ENCODE measurements at places on chromosomes 6 and 20. TPM values are rescaled to one million over a fixed set of nuclear protein-coding genes. Genes with fewer than 3 reads are reported as not detected.

- no peak for DNase-seq
Observed at GRCh38 chr20:50283922-50284810, 93.5 kb downstream of the CEBPB start.

- DNase-seq, result no peak
Observed at GRCh38 chr6:11730641-11731040, 48.0 kb downstream of the ADTRP start.

DNA sequence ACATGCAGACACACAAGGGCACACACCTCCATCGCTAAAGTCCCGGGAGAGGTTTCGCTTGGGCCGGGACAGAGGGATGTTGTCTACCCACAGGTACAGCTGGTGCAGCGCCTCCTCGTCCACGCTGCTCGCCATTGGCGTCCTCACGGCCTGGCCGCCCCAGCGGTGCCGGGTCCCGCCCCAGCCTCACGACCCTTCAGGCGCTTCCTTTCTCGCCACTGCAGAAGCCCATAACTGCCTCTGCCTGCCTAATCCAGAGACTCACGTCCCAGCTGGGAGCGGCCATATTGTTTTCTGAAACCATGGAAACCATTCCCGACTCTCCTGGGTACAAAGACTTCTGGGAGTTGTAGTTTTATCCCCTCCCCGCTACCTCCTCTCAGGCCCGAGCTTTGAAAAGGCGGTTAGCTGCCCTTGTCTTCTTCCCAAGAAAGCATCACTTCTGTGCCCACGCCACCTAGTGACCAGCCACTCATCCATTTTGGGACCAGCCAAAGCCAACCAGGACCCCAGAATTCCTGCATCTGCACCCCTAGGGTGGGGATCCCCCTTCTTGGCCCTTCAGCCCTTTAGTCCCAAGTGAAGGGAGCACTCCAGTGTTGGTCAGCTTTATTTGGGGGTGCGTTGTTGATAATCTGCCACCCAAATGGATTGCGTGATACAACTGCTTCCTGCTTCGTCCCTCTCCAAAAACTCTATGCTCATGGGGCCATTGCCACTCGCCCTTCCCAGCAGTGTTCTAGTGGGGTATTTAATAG is at the start of gene SPEF1:
TSS of gene SPEF1 (minus strand) at position 296 of the 758 bp plus-strand sequence. CDS start at position 135, 161 bp downstream.
- peak; percentile 69 for DNase-seq

DNA sequence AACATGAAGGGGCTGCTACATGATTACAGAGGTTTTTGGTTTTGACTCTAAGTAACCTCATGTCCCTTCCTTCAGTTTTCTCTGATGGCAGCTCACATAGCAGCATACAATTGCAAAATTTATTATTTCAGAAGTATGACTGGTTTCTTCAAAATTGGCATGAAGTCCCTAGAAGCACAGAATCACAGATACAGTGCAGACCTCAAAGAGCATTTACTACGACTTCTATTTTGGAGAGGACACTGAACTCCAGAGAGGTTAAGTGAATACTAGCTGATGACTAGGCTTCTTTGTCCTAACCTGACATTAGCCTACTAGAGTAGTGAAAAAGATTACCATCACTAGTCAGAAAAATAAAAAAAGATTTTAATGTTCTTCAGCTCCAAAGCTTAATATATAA is 664.3 kb downstream of the RFPL4B start:
- DNase-seq, result no peak

GRCh38 chr6:166921570-166921969 is 34.8 kb downstream of the RNASET2 start:
- no peak for DNase-seq

DNA sequence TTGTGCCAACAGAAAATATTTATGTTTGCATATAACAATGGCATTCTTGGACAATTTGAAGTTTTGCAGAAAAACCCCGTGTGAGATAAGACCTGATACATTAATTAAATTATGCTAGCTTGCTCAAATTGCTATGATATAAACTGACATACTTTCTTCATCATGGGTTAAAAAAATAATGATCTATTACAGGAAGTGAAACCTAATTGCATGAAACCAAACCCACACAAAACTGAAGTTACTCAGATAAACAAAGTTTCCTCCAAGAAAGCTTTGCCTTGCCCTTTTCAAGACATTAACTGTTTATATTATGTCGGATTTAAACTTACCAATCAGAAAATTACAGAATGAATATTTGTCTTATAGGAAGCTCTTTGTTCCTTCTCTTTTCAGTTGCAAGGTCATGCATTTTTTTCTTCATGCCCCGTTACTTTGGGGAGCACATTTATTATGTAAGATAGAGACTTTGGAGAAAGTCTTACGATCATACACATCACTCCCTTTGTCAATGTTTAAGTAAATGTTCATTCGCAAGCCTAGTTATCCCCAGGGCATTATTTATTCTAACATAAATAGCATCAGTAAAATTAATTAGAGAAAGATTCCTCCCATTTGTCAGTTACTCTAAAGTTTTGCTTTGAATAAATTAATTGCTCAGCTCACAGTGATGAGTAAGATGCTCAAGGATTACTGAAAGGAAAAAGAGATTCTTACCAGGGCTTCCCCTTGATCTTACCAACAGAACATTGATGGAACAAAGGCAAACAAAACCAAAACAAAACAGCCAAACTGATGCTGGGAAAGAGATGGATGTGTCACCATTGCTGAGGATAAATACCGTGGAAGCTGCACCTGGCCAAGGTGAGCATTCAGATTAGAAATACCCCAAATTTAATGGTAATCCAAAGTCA is 14.8 kb upstream of the TMEM244 start:
- DNase-seq, result no peak

GRCh38 chr20:24937579-24937978 is 11.5 kb upstream of the CST7 start:
- DNase-seq, result no peak

- DNase-seq, result no peak
Observed at GRCh38 chr6:44353336-44353735, 10.9 kb downstream of the SPATS1 start.

GRCh38 chr20:34528921-34529297 is 12.7 kb downstream of the DYNLRB1 start:
- DNase-seq, result no peak

DNA sequence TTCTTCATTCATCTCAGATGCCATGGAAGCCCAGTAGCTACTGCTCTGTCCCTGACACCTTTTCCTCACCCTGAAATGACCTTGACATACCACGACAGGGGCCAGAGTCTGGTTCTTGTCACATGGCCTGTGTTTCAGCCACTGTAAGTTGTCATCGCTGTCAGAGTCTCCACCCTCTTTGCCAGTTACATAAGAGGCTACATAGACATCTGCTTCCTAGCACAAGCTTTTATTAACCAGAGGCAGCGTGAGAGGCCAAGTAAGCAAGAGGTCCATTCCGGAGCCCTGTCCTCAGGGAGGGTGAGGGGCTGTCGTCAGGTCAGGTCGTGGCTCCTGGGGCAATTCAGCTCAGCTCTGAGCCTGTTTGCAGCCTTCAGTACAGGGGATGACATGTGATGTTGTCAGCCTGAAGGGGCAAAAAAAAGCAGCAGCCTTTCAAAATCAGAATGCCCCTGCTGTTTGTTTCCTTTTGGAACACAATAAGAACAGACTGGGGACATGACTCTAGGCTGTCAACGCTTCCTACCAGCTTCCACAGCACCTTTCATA is 146.3 kb downstream of the MTFR2 start:
- DNase-seq, result no peak

GRCh38 chr20:23602241-23602640 is 3.5 kb downstream of the CST9 start:
- no peak for DNase-seq

DNA sequence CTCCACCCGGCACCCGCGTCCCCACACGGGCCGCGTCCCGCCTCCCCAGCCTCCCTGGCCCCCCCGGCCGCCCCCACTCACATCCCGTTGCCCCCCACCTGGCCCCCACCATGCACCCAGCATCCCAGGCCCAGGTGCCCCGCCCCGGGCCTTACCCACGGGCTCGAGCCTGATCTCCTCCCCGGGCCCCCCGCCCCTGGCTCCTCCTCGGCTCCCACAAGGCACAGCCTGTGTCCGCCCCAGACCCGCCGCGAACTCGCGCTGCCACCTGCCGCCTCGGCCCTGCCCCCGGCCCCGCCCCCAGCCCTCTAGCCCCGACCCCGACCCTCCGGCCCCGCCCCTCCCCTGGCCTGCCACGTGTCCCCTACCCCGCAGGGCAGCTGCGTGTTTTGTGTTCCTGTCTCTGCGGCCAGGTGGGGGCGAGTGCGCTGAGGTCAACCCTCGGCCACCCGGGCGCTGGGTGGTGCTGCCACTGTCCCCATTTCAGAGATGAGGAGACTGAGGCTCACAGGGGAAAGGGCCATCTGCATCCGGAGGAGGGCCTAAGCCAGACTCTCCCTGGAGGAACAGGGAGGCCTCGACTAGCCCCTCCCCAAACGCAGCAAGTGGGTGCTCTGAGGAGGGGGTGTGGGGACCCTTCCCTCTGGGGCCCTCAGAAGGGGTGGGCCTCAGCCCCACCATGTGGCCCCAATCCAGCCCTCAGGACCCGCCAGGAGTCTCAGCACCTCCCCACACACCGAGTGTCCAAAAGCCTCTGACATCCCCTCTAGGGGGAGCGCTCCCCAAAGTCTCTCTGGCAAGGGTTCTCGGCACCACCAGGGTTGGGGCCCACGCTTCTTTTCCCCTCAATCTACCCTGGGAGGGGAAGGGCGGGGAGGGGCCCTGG is 99.8 kb downstream of the TAF4 start:
- no peak for DNase-seq

DNA sequence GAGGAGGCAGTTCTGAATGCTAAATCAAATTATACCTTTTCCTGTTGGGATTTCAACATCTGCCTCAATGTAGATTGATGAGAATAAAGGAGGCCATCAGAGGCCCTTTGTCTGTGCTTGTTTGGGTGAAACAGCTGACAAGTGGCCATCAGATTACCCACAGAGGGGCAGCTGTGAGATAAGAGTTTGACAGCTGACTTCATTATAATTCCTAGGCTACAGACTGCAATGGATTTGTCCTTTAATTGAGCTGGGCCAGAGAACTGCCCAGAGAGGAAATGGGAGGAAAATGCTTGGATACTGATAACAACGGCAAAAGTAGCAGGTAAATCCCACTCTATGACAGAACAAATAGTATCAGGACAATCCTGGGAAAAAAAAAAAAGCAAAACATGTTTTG is 649.4 kb downstream of the HDGFL1 start:
- DNase-seq, result no peak

DNA sequence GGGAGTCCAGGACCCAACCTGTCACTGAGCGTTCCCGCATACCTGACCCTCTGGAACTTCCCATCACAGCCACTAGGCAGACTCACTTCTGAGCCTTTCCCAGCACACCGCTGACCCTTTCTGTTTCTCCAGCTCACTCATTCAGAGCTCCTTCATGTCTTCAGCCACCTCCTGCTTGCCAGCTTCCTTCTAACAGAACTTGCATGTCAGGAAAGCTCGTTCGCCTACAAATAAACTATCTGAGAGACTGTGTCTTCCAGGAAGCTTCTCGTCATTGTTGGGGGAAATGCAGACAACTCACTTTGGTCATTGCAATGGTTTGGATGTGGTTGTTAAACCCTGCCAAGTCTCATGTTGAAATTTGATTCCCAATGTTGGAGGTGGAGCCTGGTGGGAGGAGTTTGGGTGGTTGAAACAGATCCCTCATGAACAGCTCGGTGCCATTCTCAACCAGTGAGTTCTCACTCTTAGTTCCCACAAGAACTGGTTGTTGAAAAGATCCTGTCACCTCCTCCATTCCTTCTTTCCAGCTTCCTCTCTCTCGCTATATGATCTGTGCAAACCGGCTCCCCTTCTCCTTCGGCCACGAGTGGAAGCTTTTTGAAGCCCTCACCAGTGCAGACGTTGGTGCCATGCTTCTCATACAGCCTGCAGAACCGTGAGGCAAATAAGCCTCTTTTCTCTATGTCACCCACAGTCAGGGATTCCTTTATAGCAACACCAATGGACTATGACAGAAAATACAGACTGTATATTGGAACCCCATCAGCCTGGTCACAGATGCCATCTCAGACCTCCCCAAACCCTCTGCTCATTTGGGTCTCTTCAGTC is 1.4 kb upstream of the MUC21 start:
- DNase-seq, result no peak

DNA sequence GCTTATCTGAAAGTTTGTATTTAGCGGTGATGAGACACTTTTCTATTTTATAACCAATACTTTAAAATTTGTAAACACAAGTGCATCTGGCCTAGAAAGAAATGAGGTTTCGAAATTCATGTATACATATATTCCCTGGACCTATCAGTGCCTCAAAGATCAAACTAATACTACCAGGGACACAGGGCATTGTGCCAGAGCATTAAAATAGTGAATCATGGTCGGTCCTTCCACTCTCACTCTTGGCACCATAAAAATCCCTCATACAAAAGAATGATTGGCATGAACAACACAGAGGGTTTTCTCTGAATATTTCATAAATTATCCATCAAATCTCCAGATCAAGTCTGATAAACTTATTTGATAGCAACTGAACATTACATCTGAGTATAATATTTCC is 62.0 kb downstream of the MMUT start:
- no peak for DNase-seq

DNA sequence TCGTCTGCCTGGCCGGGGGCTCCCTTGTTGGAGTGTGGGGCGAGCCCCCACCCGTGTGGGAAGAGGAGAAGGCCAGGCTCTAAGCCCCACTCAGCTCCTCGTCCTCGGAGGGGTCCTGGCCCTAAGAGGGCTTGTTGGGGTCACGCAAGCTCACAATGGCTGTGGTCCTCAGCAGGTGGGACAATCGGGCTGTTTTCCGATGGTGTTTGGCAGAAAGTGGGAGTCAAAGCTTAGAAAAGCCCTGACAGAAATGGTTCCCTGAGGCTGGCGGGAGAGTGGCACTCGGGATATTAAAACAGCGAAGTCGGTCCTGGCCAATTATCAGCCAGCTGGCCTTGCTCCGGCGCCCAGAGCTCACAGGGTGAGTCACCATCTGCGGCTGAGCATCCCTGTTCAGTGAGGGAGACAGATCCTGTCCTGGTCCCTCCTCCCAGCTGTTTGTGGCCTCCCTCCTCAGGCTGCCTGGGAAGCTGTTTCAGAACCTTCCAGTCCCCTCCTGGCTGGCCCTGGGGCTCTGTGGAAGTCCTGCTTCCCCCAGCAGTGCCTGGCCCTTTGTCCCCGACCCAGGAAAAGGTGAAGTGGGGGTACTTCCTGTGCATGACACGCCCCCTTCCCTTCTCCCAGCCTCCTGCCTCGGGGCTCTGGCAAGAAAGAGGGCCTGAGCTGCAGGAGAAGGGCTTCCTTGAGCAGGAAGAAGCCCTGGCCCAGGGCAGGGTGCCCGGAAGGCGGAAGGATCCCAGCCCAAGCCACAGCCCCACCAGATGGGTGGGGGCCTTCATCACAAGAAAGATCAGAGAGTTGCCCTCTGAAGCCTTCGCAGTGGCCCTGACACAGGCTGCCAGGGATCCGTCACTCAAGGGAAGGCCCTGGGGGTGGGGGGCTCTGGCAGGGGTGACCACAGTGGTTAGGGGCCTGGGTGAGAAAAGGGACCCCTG is 53.6 kb upstream of the BHLHE23 start:
- peak; percentile 35 for DNase-seq

CTSA gene
- total RNA-seq, result 82.1 TPM

MROH8 gene
- 1.6 TPM for total RNA-seq

OR2H1 gene
- total RNA-seq, result not detected

ECT2L gene
- total RNA-seq, result not detected

SCGN gene
- total RNA-seq, result not detected

SLC22A23 gene
- total RNA-seq, result 0.39 TPM

Data from CD8-positive, alpha-beta memory T cell (primary cell).